Neural crest cell (in vitro differentiated cells): ENCODE measurements at places on chromosomes 7 and 10. TPM values are rescaled to one million over a fixed set of nuclear protein-coding genes. Genes with fewer than 3 reads are reported as not detected.
A peak's percentile ranks its signal among the peaks of the same experiment; 100 is the strongest.

BTBD16 gene
- not detected in 2 replicates for total RNA-seq

ODAD2 gene
- 4.1 and 6.6 TPM in 2 replicates for total RNA-seq

HHEX gene
- total RNA-seq = not detected in 2 replicates

TES gene
- 15.0 and 18.7 TPM in 2 replicates for total RNA-seq

TFEC gene
- not detected in 2 replicates for total RNA-seq

LOXL4 gene
- 1.5 and 1.7 TPM in 2 replicates for total RNA-seq

- no peak for DNase-seq
Measured at GRCh38 chr7:4683884-4684565, 1.9 kb downstream of the FOXK1 start.

DNA sequence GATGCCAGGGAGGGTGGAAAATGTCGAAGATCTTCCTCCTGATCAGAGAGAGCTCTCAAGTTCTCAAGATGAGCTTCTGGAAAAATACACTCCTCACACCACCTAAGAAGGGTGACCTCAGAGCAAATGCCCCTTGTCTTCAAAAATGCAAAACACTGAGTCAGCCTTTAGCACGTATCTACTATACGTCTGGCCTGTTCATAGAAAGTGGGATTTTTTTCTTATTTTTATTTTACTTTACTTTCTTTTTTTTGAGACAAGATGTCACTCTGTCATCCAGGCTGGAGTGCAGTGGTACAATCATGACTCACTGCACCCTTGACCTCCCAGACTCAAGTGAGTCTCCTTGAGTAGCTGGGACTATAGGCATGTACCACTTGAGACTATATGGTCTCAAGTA is 57.1 kb downstream of the AFAP1L2 start:
- DNase-seq = no peak

DNA sequence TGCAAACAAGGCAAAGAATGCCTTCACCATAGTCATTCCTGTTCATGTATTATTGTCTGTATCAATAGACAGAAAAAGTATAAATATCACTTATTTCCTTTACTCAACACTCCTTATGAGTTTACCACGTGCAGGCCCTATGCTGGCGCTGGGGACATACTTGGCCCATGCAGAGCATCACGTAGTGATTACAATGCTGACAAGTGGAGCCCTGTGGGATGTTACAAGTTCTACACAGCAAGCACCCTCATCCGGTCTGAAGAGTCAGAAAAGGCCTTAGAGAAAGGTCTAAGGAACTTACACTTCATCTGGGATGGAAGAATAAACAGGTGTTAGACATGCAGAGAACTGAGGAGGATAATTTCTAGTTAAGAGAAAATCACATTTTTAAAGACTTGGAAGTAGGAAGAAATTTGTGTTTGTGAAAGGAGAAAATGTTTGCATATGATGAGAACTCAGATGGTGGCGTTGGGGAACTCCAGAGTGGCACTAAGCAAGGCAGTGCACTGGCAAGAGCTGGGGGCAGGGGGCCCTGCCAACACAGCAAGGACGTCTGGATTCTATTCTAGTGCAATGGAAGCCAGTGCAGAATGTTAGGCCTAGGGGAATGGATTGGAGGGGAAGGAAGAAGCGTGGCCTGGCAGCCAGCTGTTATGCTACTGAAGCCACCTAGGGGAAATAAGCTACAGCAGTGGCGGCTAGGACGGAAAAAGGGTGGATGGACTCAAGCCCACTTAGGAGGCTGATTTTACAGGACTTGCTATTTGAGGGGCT is 116.2 kb downstream of the ELMO1 start:
- no peak for DNase-seq

DNA sequence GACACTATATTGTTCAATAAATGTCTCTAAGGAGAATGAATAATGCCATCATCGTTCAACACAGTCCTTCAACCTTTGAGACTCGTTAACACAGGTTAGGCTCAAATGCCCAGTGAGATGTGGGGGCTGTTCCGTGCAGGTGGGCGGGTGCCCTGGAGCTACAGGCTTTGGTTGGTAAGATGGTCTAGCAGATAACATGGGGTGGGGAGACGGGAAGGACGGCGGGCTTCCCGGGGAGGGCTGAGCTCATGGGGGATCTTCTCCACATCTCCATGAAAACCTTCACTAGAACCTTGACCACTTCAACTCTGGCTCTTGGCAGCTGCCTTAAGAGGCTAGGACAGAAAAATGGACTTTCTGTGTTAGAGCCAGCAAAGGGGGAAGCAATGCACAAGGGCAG is 134.1 kb upstream of the TCERG1L start:
- DNase-seq = no peak

DNA sequence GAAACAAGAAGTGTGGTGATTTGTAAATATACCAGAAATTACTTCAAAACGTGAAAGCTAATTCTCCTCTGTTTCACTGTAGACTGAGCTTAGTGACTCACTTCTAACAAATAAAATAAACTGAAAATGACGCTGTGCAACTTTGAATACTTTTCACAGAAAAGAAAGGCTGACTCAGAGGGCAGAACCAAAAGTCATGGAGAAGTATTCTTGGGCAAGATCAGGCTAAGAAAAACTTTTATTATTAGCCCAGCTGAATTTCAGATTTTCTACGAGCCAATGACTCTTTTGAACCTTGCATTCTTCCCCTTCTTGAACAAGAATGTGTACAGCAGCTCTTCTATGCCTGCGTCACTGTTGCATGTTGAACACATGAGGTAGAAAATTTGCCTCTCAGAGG is 527.3 kb upstream of the GHITM start:
- DNase-seq = no peak

DNA sequence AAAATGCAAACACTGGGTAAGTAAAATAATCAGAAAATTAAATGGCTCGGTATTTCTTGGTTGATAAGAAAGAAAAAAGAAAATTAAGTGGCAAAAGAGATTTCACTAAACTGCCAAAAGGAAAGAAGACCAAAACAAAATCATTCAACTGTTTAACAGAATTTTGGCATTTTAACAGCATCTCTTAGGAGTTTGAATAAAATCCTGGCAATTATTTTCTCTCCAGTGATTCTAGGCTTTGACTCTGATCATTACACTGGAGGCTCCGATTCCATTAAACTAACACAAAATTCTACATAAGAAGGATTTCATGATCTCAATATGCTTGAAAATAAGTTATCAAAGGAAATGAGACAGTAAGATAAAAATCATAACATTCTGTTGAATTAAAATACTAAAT is 62.3 kb downstream of the ARHGAP21 start:
- DNase-seq = no peak

DNA sequence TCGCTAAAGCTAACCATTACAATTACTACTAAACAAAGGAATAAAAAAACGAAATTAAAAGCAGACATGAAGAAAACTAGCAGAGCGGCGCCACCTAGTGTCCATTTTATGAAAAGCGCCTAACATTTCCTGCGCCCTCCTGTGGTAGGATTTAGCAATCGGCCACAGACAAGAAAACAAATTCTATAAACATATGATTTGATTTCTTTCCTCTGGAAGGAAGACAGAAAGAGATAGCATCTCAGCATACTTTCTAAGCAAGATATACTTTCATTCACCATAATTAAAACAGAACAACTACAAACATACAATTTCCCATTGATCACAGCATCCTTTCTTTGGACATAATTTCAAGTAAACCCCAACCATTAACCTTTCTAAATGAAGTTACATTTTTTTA is 337.7 kb upstream of the NPVF start:
- peak; percentile 71 for DNase-seq

- DNase-seq = no peak
Measured at GRCh38 chr10:24897326-24897926, 55.0 kb downstream of the PRTFDC1 start.
